Effector CD4-positive, alpha-beta T cell (primary cell): ENCODE measurements at places on chromosomes 16 and 17.

GRCh38 chr17:71251951-71252350, 868.9 kb upstream of the SOX9 start:
- DNase-seq = no peak

DNA sequence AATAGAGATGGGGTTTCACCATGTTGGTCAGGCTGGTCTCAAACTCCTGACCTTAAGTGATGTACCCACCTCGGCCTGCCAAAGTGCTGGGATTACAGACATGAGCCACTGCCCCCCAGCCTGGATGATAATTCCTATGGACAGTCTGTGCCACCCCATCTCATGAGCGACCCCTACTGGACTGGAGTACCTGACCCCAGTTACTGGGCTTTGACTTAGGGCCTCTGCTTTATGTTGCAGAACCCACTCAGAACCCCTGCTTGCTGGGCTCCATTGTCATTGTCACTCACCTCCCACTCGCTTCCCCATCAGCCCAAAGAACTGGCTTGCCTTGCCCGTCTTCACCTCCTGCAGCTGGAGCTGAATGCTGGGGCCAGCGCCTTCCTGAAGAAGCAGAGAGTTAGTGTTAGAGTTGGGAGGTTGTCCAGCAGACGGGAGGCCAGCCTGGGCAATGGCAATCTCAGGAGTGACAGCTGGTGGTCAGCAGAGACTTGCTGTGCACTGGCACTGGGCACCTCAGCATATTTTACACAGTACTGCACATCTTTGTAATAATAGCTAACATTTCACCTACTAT, 4.0 kb downstream of the TAC4 start:
- no peak for DNase-seq

- no peak for DNase-seq
Measured at GRCh38 chr17:38571833-38572668, 33.7 kb downstream of the SRCIN1 start.

- no peak for DNase-seq
Measured at GRCh38 chr16:9913604-9914326, 268.5 kb downstream of the GRIN2A start.

DNA sequence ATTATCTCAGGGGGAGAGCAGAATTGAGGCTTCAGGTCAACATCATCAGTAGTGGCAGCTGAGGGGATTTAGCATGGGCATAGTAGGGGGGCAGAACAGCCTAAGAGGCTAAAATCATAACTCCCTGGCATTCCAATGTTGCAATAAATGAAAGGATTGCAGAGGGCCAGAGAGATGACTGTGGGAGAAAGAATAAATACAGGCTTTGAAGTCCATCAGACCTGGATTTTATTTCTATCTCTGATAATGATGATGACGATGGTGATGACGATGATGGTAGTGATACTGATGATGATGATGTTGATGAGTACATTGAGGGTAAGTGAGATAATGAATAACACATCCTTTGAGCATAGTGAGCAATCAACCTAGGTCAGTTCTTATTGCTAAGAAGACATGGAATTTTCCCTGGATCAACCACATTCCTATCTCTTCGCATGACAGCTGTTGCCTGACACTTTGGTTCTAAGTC, 107.4 kb upstream of the CDH11 start:
- no peak for DNase-seq

DNA sequence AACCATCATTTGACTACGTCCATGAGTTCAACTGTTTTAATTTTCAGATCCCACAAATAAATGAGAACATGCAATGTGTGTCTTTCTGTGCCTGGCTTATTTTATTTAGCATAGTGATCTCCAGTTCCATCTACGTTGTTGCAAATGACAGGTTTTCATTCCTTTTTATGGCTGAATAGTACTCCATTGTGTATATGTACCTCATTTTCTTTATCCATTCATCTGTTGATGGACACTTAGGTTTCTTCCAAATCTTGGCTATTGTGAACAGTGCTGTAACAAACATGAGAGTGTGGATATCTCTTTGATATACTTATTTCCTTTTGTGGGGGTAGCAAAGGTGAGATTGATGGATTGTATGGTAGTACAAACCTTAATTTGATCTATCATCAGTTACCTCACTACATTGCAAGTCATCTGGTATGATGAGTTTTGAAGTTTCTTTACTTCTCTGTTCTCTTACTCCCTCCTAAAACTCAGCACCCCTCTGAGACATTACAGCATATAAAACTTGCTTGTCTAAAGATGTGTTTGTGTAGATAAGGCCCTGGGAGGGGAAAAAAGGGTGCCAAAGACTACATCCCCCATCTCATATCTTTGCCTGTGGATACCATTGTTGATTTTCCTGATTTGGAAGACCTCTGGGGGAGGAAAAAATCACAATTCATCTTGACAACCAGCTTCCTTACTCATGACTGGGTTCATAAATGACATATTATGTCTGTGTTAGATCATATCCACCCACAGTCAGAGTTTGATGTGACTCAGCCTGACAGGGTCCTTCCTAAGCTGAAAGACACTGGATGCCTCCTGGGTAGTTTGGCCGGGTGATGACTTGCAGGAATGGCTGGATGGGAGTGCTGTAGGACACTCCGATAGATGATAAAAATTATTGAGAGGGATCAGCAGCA, 47.6 kb downstream of the ABCA9 start:
- DNase-seq = no peak

GRCh38 chr17:5511401-5512225, 25.2 kb downstream of the MIS12 start:
- no peak for DNase-seq

GRCh38 chr16:48067388-48067787, 88.4 kb downstream of the ABCC12 start:
- no peak for DNase-seq

GRCh38 chr16:68300734-68301459, 9.8 kb downstream of the SLC7A6OS start:
- DNase-seq = no peak

GRCh38 chr16:1330260-1330914, 3.1 kb upstream of the BAIAP3 start:
- DNase-seq = no peak

GRCh38 chr17:60695960-60696359, 18.3 kb downstream of the BCAS3 start:
- DNase-seq = no peak
